Naive thymus-derived CD8-positive, alpha-beta T cell (primary cell): ENCODE measurements at places on chromosomes 3 and 15. TPM values are rescaled to one million over a fixed set of nuclear protein-coding genes. Genes with fewer than 3 reads are reported as not detected.

- no peaks in the 10 kb centered on the region for H3K4me1 ChIP-seq
- H3K36me3 ChIP-seq: no peaks in the 10 kb centered on the region
- no peak overlapping the region for H3K4me3 ChIP-seq
- no peaks in the 10 kb centered on the region for H3K27me3 ChIP-seq
- no peak overlapping the region for H3K27ac ChIP-seq
- DNase-seq: no peak
Observed at GRCh38 chr3:117666812-117667211, 957.2 kb downstream of the TUSC7 start.

- no peak for DNase-seq
- no peak overlapping the region for H3K27ac ChIP-seq
- H3K27me3 ChIP-seq: no peaks in the 10 kb centered on the region
- H3K36me3 ChIP-seq: no peaks in the 10 kb centered on the region
- H3K4me1 ChIP-seq: no peaks in the 10 kb centered on the region
Observed at GRCh38 chr3:25558121-25558520, 106.6 kb downstream of the TOP2B start.

DNA sequence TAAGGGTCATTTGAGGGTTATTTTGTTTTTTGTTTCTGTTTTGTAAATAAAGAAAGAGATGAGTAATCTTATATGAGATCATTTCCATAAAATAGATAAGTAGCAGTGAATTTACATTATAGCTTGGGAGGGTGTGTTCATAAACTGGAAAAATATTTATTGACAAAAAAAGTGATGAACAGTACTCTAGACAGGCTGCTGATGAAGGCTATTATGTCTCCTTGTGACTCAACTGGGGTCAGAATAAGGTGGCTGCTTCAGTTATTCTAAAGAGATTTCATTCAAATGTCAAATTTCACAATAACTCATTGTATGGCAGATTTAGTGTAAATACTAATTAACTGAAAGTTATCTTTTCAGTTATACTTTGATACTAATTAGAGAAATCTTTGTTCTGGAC lies 251.1 kb upstream of the CMC1 start:
- peaks cover 3% of the 10 kb centered on the region for H3K27me3 ChIP-seq
- H3K27ac ChIP-seq: no peak overlapping the region
- H3K4me1 ChIP-seq: no peaks in the 10 kb centered on the region
- DNase-seq: no peak

GRCh38 chr3:157500232-157500631 lies 3.0 kb downstream of the VEPH1 start:
- peaks cover 67% of the 10 kb centered on the region for H3K27me3 ChIP-seq
- no peaks in the 10 kb centered on the region for H3K36me3 ChIP-seq
- H3K4me1 ChIP-seq: no peaks in the 10 kb centered on the region
- no peak for DNase-seq
- H3K4me3 ChIP-seq: no peak overlapping the region
- H3K27ac ChIP-seq: no peak overlapping the region

GRCh38 chr3:106013971-106014370 lies 145.2 kb upstream of the CBLB start:
- DNase-seq: no peak
- no peaks in the 10 kb centered on the region for H3K27me3 ChIP-seq
- no peaks in the 10 kb centered on the region for H3K36me3 ChIP-seq
- no peak overlapping the region for H3K27ac ChIP-seq
- H3K4me1 ChIP-seq: peaks cover 12% of the 10 kb centered on the region
- no peak overlapping the region for H3K4me3 ChIP-seq

- H3K27me3 ChIP-seq: no peaks in the 10 kb centered on the region
- H3K27ac ChIP-seq: no peak overlapping the region
- no peak overlapping the region for H3K4me3 ChIP-seq
- no peak for DNase-seq
- H3K4me1 ChIP-seq: no peaks in the 10 kb centered on the region
Observed at GRCh38 chr3:187878772-187879518, 133.7 kb upstream of the BCL6 start.

DNA sequence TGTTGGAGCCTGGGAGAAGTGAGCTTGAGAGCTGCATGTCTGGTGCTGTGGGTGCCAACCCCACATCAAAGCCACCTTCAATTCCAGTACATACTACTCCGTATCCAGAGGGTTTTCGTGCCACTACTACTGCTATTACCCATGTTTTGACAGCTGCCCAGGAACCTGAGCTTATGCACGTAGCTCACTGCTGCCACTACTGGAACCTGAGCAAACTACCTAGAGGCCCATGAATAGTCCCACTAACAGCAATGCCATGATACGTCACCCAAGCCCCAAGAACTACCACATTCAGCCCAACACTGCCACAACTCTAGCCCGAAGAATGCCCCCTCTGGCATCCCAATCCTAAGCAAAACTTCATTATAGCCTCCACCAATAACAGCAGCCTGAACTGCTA lies 215.2 kb upstream of the BCHE start:
- no peak for DNase-seq
- H3K36me3 ChIP-seq: no peaks in the 10 kb centered on the region
- H3K4me1 ChIP-seq: no peaks in the 10 kb centered on the region
- H3K27ac ChIP-seq: no peak overlapping the region
- no peak overlapping the region for H3K4me3 ChIP-seq
- no peaks in the 10 kb centered on the region for H3K27me3 ChIP-seq

- no peaks in the 10 kb centered on the region for H3K27me3 ChIP-seq
- H3K4me3 ChIP-seq: no peak overlapping the region
- peaks cover 29% of the 10 kb centered on the region for H3K36me3 ChIP-seq
- H3K4me1 ChIP-seq: peaks cover 67% of the 10 kb centered on the region
Observed at GRCh38 chr3:16484984-16485383, 28.5 kb downstream of the RFTN1 start.

DNA sequence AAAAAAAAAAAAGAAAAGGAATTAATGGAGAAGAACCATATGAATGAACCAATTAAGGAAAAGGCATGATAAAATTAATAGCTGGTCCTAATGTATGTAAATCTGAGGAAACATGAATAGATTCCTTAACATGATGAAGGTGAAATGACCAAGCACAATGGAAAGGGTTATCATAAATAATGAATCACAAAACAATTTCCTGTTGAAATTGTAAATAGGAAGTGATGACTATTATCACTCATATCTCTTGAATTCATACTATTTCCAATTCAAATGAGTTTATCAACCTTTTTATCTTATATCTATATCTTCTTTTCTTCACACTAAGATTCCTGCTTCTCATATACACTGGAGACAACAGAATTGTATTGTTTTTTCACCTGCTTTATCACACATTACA lies 32.0 kb downstream of the AADACL2 start:
- H3K36me3 ChIP-seq: no peaks in the 10 kb centered on the region
- H3K4me1 ChIP-seq: no peaks in the 10 kb centered on the region
- DNase-seq: no peak
- H3K27ac ChIP-seq: no peak overlapping the region
- no peaks in the 10 kb centered on the region for H3K27me3 ChIP-seq

- H3K27me3 ChIP-seq: no peaks in the 10 kb centered on the region
- peaks cover 38% of the 10 kb centered on the region for H3K4me1 ChIP-seq
- no peak for DNase-seq
- peaks cover 3% of the 10 kb centered on the region for H3K36me3 ChIP-seq
Observed at GRCh38 chr15:84760219-84760618, 11.8 kb downstream of the ZNF592 start.

GRCh38 chr3:171125010-171125409 lies 98.5 kb upstream of the SLC2A2 start:
- H3K4me3 ChIP-seq: no peak overlapping the region
- H3K36me3 ChIP-seq: peaks cover 46% of the 10 kb centered on the region
- no peak for DNase-seq
- H3K27me3 ChIP-seq: no peaks in the 10 kb centered on the region
- H3K27ac ChIP-seq: no peak overlapping the region
- H3K4me1 ChIP-seq: peaks cover 4% of the 10 kb centered on the region

DNA sequence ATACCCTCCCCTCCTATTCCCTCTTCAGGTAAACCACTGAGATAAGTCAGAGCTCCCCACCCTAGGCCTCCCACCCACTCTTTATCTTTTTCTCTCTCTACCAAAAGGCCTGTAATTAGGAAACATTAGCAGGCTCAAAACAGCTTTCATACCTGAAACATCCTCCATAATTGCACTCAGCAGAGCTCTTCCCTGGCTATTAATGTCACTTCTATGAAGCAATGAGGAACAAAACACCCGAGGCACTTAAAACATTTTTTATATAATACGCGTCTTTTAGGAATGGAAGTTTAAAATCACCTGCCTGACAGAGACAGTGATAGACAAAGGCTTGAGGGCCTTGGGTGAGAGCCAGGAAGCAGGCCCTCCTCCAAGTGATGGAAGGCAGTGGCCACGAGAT lies 138.9 kb downstream of the EPHB1 start:
- H3K27ac ChIP-seq: no peak overlapping the region
- H3K4me1 ChIP-seq: no peaks in the 10 kb centered on the region
- DNase-seq: no peak
- H3K4me3 ChIP-seq: no peak overlapping the region
- no peaks in the 10 kb centered on the region for H3K36me3 ChIP-seq

GRCh38 chr3:129001101-129001805 lies at the start of gene EFCC1:
TSS of gene EFCC1 (plus strand) at chr3:129001304. CDS start at chr3:129001629, 325 bp downstream.
- H3K36me3 ChIP-seq: no peaks in the 10 kb centered on the region
- peak within 1 kb of the TSS; percentile 80 for H3K4me3 ChIP-seq
- H3K27me3 ChIP-seq: peaks cover 9% of the 10 kb centered on the region
- no peak for DNase-seq
- peaks cover 55% of the 10 kb centered on the region for H3K4me1 ChIP-seq

- H3K36me3 ChIP-seq: no peaks in the 10 kb centered on the region
- DNase-seq: no peak
- H3K4me3 ChIP-seq: no peak overlapping the region
- H3K4me1 ChIP-seq: no peaks in the 10 kb centered on the region
- peaks cover 5% of the 10 kb centered on the region for H3K27me3 ChIP-seq
Observed at GRCh38 chr3:124258057-124258500, 266.2 kb upstream of the ROPN1 start.

DNA sequence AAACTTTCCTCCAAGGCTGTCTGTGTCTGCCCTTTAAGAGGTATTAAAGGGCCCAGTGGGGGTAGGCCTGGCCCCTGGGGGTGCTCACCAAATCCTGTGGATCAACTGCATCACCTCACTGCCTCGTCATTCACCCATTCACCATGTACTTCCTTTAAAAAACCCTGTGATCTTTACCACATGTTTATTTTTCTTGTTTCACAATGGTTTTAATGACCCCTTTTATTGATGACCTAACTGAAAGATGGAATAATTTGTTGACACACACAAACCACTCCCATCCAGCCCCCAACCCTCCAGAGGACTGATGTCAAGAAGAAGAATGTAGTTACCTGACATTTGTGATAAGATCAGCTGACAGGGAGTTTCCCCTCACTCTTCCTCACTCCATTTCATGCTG lies 40.8 kb downstream of the KCNAB1 start:
- H3K36me3 ChIP-seq: no peaks in the 10 kb centered on the region
- no peak for DNase-seq
- no peak overlapping the region for H3K4me3 ChIP-seq
- no peaks in the 10 kb centered on the region for H3K27me3 ChIP-seq
- H3K27ac ChIP-seq: no peak overlapping the region

- H3K36me3 ChIP-seq: no peaks in the 10 kb centered on the region
- H3K4me3 ChIP-seq: no peak overlapping the region
- peaks cover 3% of the 10 kb centered on the region for H3K27me3 ChIP-seq
- DNase-seq: no peak
- H3K27ac ChIP-seq: no peak overlapping the region
Observed at GRCh38 chr3:73188707-73189106, 127.2 kb downstream of the EBLN2 start.

DNA sequence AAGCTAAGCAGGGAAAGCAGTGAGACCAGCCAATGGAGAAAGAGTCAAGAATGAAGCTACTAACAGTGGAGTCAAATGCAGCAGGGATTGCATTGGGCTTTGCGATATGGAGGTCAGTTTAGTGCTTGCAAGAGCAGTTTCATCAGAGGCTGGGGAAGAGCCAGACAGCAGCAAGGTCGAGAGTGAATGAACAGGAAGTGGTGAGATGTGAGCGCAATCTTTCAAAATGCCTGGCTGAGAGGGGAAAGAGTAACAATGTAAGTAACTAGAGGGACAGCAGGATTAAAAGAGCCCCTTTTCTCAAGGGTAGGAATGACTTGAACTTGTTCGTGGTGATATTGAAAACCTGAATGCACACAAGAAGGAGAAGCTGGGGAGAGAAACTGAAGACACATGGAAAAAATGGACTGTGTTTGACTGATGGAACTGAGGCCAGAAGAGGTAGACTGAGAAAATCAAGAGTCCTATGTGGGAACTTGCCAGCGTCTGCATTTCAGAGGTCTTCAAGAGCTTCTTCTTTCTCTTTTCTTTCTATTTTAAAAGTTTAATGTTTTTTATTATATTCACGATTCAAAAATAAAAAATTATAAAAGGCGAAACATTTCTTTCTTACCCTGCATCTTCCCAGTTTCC lies 30.6 kb upstream of the GPR160 start:
- DNase-seq: peak; percentile 8
- no peaks in the 10 kb centered on the region for H3K27me3 ChIP-seq
- peaks cover 45% of the 10 kb centered on the region for H3K4me1 ChIP-seq
- peak overlapping the region; percentile 47 for H3K4me3 ChIP-seq

DNA sequence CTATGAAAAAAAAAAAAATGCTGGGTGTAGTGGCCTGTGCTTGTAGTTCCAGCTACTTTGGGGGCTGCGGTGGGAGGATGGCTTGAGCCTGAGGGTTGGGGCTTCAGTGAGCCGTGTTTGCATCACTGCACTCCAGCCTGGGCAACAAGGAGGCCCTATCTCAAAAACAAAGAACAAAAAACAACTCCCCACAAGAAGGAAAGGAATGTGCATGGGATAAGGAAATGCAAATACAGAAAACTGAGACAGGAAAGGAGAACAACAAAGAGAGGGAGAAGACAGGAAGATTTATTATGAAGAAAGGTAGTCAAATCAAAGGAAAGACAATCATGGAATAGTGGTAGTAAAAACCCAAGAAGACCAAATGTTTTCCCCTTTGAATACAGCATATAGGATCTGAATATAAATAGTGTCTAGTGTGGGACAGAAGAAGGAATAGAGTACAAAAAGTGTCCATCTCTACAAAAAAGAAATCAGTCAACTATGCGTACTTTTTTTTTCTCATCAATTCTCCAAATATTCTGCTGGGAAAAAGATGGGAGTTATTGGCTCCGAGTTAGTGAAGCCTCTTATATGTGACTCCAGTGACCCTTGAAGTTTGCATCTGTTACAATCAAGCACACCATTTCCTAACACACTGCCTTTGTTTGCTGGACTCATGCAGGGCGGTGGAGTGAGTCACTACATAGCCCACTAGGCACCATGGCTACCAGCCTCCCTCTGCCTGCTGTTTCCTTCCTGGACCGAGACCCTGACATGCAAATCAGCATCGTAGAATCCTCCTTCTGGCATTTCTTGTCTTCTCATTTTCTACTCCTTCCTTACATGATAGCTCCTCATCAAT lies 101.2 kb upstream of the PTX3 start:
- H3K36me3 ChIP-seq: peaks cover 23% of the 10 kb centered on the region
- DNase-seq: no peak
- no peak overlapping the region for H3K27ac ChIP-seq
- H3K4me3 ChIP-seq: no peak overlapping the region

- peak overlapping the region; percentile 42 for H3K27ac ChIP-seq
- no peak for DNase-seq
- H3K4me3 ChIP-seq: no peak overlapping the region
- peaks cover 8% of the 10 kb centered on the region for H3K4me1 ChIP-seq
- no peaks in the 10 kb centered on the region for H3K27me3 ChIP-seq
- H3K36me3 ChIP-seq: peaks cover 38% of the 10 kb centered on the region
Observed at GRCh38 chr3:115062009-115062408, 85.1 kb downstream of the ZBTB20 start.

AP4E1 gene
- 16.1 TPM for total RNA-seq

DGKG gene
- 0.11 TPM for total RNA-seq

RFX7 gene
- total RNA-seq: 34.6 TPM

ACSBG1 gene
- not detected for total RNA-seq

XYLB gene
- total RNA-seq: 3.4 TPM

PHC3 gene
- 166 TPM for total RNA-seq

CCR2 gene
- not detected for total RNA-seq

CELF6 gene
- 5.9 TPM for total RNA-seq

ECE2 gene
- not detected for total RNA-seq

FBXL22 gene
- total RNA-seq: 2.1 TPM

CLPX gene
- 60.2 TPM for total RNA-seq

TJP1 gene
- total RNA-seq: not detected

PLCH1 gene
- not detected for total RNA-seq

ZNF660 gene
- total RNA-seq: 1.7 TPM
